ENCODE measurements at places on chromosomes 3 and 15.

DNA sequence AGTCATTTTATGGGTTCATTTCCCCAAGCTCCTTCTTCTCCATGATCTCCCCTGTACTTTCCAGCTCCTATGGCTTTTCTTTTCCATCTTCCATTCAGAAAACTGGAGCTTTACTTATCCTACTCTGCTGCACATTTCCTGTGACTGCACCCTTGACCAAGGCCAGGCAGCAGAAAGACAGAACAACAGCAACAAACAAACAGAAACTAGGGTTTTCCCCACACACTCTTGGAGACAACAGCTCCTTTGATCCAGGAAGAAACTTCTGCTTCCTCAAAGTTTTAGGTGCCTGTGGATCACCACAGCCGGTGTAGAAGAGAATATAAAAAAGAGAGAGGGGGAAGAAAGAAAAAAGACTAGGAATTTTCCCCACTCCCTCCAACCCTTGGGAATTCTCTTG is 342.3 kb upstream of the CFAP20DC start:
- DNase-seq: no peak

GRCh38 chr3:57451150-57451846 is 92.8 kb downstream of the DNAH12 start:
- DNase-seq: no peak

GRCh38 chr3:66386011-66386924 is 114.6 kb downstream of the LRIG1 start:
- DNase-seq: no peak

- no peak for DNase-seq
These were observed 31.8 kb downstream of the EPHB3 start for GRCh38 chr3:184593220-184593927.

GRCh38 chr3:111236836-111237713 is 165.5 kb downstream of the NECTIN3 start:
- no peak for DNase-seq

DNA sequence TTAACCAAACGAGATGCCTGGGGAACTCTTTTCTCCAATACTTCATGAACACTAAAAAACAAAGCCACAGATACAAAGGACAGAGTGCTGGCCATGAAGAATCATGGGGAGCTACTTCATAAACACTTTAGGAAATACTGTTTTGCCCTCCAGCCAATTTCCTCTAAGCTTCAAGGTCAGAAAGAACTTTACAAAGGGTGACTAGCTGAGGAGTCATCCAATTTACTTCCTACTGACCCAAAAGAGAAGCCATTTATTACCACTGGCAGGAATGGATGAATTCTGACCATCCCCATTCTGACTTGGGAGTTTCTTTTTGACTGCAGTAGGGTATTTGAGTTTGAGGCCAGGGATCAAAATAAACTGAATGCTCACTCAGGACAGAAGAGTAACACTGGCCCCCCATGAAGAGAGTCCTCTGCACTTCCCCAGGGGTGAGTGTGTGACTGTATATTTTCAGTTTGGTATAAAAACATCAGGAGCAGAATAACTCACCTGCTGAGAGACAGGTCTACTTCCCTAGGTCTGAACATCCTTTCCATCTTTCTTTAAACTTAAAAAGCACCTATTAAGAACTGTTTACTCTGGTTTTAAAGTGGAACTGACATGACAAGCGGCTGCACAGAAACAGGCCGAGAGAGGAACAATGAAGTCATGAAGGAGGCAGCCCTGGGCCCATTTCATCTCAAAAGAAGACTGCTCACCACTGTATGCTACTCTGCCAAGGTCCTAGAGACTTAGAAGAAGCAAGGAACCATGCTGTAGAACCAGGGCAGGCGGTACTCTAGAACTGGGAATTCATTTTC is 203.6 kb downstream of the TNIK start:
- no peak for DNase-seq

- no peak for DNase-seq
These were observed 58.9 kb downstream of the SLMAP start for GRCh38 chr3:57815036-57815435.

GRCh38 chr3:149448331-149448831 is 26.1 kb upstream of the TM4SF4 start:
- no peak for DNase-seq

- DNase-seq: no peak
These were observed 136.8 kb downstream of the SNRK start for GRCh38 chr3:43423142-43423541.

- DNase-seq: no peak
These were observed 191.5 kb downstream of the TP63 start for GRCh38 chr3:189822726-189823125.

- no peak for DNase-seq
These were observed 53.4 kb downstream of the DENND4A start for GRCh38 chr15:65738649-65739048.

DNA sequence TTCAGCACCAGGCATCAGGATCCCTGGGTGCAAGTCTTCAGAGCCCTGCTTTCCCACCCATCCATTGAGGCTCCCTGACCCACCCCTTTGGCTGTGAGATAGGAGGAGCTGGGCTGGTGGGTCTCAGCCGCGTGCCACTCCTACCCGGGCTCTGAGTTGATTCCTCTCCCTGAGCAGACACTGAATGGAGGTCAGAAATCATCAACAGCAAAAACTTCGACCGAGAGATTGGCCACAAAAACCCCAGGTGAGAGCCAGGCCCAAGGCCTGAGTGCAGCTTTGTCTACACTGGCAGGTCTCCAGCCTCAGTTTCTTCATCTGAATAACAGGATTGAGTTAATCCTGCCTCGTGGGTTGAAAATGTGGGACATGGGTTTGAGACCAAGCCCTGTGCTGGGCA is 7.8 kb downstream of the TMEM43 start:
- DNase-seq: no peak

- peak; percentile 68 for DNase-seq
These were observed 41.5 kb upstream of the CFAP161 start for GRCh38 chr15:81092559-81092902.

DNA sequence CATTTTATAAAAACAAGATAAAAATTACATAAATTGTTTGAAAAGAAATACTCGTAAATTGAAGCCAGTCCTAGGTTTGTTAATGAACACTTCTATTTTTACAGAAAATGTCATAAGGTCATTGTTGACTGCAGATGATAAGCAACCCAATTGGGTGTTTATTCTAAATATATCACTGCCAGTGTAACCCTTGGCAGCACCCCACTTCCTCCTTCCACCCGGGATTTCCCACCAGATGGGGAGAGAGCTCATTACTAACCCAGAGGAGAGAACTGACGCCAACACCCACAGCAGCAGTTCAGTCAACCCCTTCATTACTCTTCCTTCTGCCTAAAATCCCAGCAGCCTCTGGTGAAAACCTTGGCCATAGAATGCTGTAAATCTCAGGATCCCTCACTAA is 307.6 kb downstream of the GAP43 start:
- DNase-seq: peak; percentile 49

DNA sequence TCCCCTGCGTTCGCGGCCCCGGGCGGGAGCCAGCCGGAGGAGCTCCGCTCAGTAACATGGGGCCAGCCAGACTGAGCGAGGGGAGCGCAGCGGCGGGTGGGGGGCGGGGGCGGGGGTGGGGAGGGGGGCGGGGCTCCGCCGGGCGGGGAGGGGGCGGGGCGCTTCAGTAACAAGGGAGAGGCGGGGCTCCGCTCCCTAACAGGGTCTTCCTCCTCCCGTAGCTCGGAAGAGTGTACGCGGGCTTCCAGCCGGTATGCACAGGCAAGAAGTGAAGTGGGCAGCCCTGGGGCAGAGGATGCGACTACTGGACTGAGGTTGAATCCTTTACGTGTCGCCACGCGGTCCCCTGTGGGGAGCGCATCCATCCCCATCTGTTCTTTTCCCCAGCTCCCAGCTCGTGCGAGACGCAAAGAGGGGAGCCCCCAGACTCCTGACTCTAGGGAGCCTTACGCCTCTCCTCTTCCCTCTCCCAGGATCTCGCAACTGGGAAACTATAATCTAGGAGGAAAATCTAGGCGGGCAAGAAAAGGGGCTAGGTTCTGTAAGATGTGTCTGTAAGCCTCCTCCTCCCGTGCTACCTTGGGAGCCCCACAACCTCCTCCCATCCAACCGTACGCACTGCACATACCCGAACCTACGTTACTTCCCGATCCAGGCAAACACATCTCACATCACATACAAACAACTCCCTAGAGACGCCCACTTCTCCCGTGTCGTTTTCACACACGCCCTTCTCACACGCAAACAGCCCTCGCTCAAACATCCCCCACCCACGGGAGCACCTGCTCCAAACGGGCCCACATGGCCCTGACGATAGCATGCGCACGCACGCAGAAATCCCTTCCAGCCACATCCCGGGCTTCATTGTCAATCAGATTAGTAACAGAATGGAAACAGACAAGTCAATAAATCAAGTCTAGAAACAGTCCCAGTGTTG is at the start of gene SHF:
SHF (minus strand) TSS at position 73 of the 937 bp plus-strand sequence; CDS start at position 58, 15 bp downstream.
- DNase-seq: peak; percentile 89

DNA sequence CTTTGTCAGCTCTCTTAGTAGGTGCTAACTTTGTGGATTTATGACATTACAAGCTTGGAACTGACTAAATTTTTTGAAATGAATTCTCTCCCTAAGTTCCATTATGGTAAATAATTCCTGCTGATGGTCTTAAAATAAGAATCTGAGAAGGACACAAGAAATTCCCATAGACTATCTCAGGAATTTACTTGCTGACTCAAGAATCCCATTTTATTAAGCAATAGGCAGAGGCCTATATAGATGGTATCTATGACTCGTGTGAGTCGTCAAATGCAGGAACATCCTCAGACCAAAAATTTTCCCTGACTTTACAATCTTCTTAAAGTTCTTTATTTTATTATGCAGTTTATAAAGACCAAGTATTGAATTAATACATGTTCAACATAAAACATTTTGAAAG is 30.7 kb upstream of the CBLB start:
- no peak for DNase-seq

DNA sequence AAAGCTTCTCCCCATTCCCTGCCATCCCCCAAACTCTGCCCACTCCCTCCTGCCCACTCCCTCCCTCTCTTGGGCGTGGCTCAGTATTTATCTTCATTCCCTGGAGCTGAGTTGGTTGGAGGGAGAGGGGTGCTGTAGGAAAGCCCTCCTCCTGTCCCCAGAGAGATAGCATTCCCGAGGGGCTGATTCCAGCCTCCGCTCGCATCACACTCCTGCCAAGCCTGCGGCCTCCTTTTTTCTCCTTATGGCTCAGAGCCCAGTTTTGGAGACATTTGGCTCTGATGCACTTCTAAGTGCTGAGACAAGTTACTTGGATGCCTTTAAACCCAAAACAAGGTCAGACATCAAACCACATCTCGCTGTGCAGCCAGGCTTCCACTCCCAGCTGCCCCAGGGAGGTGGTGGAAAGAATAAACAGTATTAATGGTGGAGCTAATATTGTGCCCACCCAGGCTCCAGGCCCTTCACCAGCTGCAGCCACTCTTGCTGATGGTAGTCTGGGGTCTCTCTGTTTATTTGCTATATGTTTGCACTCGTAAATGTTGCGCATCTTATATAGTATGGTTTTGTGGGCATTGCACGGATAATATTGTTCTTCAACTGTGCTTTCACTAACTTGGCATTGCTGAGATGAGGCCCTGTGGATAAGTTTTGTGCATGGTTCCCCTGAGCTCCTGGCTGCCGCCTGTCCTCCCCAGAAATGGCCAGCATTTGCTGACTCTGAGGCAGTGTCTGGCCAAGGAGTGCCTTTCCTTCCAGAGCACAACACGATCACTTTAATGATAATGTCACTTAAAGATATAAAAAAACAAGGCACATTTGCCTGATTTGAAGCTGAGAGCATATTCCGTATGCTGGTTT is 157.2 kb downstream of the LRRC28 start:
- DNase-seq: peak; percentile 72

- no peak for DNase-seq
These were observed 18.4 kb downstream of the SMAD6 start for GRCh38 chr15:66720206-66721010.

GRCh38 chr3:90221900-90222299 is 1114.5 kb downstream of the EPHA3 start:
- DNase-seq: no peak

- no peak for DNase-seq
These were observed 127.9 kb upstream of the RARB start for GRCh38 chr3:25300141-25300540.

DNA sequence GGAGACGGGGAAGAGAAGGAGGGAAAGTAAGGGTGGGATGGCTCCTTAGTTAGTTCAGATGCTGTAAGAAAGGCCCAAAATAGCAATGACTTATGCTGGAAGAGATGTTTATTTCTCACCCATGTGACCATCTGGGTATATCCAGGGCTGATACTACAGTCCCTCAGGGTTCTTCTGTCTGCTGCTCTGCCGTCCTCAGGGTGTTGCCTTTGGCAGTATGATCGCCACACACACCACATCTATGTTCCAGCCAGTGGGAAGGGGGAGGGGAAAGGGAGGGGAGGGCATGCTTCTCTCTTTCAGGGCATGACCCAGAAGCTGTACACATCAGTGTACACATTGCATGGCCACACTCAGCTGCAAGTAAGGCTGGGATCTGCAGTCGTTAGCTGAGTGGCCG is 10.2 kb downstream of the CD276 start:
- no peak for DNase-seq

DNA sequence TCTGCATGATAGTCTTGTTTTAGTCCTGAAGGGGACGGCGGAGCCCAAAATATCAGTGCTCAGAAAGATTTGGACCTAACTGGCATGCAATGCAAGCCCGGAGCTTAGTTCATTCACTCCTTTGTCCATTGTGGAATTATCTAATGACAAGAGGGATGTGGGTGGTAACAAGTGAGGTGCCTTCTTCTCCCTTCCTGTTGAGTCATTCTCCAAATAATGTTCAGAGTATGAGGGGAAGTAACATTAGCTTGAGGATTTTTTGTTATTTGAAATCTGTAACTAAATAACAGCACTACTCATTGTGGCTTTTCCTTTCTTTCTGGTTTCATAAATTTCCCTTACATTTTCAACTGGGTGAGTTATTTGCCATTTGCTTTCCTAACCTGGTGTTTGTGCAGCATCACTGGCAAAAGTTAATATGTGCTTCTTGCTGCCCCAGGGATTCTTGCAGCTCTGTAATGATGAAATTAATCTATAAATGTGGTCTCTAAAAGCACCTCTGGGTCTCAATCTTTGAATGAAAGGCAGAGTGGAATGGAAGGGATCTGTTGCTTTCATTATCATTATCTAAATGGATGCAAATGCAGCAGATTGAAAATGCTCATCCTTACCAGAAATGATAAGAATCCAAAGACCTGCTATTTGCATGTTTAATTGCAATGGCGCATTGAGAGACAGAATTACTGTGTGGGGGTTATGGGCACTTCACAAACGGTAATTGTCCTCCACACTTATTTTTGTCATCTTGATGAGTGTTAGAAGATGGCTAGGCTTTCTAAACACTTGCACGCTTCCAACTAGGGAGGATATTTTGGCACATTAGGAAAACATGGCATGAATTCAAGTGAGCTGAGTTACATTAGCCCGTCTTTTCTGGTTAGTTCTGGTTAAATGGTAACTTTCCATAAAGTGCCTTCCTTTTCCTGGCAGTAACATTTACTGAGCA is 89.9 kb upstream of the MITF start:
- no peak for DNase-seq

- DNase-seq: no peak
These were observed 418.4 kb downstream of the PDCD6IP start for GRCh38 chr3:34216711-34217335.

- no peak for DNase-seq
These were observed 45.5 kb upstream of the SLC41A3 start for GRCh38 chr3:126129398-126129891.

- DNase-seq: no peak
These were observed 68.9 kb downstream of the SMAD3 start for GRCh38 chr15:67134067-67134838.
